ENCODE measurements at places on chromosomes 7 and 10.
A peak's percentile ranks its signal among the peaks of the same experiment; 100 is the strongest.

DNA sequence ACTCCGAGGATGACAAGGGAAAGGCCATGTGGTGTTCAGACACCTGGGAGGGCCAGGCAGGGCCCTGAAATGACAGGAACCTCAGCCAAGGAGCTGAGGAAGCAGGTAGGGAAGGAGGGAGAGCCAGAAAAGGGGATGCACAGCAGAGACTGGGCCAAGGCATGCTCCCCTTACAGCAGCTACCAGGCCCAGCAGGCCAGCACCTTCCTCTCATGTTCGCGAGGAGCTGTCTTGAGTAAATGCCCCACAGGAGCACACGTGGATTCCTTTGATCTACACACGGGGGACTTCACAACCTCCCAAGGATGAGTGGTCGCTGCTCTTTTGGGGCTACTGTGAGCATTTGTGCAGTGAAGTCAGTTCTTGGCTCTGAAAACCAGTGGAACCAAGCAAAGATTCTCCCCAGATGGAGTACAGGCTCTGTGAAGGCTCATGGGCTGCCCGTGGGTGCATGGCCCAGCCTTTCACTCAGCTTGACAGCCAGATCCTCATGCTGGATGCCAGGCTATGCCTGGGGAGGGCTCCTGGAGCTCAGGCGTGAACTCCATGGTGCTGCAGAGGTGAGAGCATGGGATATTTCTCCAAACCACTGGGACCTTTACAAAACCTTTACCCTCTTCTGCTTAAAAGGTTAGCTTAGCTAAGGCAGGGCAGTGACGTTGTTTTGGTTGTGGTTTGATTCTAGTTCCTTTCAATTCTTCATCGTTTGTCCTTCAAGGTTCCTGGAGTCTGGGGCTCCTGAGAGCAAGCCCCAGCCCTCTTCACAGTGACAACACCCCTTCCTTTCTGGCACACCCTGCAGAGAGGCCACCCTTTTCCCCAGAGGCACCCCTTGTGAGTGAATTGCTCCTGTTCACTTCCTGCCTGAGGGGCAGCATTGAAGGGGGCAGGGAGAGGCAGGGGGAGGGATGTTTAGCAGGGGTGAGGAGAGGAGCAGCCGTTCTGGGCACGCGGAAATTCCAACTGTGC is 74.2 kb upstream of the ZPBP start:
- DNase-seq: no peak

DNA sequence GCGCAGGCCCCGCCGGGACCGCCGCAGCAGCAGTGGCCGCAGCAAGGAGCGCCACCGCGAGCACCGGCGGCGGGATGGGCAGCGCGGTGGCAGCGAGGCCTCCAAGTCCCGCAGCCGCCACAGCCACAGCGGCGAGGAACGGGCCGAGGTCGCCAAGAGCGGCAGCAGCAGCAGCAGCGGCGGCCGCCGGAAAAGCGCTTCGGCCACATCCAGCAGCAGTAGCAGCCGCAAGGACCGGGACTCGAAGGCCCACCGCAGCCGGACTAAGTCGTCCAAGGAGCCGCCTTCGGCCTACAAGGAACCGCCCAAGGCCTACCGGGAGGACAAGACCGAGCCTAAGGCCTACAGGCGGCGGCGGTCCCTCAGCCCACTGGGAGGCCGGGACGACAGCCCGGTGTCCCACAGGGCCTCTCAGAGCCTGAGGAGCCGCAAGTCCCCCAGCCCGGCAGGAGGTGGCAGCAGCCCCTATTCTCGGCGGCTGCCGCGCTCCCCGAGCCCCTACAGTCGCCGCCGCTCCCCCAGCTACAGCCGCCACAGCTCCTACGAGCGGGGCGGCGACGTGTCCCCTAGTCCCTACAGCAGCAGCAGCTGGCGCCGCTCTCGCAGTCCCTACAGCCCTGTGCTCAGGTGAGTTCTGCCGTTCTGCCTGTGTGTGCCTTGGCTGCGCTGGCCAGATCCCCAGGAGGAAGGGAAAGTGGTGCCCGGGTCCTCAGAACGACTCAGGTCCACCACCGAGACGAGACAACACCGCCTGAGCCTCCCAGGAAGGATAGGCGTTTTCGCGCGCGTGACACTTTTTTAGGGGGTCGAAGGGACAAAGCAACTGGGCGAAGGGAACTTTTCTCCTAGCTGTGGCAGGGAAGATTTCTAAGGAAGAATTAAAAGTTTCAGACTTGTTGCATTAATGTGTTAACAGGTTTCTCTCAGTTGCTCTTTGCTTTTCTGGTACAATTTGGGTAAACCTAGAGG is 1.5 kb downstream of the CDK13 start:
- DNase-seq: peak; percentile 74

DNA sequence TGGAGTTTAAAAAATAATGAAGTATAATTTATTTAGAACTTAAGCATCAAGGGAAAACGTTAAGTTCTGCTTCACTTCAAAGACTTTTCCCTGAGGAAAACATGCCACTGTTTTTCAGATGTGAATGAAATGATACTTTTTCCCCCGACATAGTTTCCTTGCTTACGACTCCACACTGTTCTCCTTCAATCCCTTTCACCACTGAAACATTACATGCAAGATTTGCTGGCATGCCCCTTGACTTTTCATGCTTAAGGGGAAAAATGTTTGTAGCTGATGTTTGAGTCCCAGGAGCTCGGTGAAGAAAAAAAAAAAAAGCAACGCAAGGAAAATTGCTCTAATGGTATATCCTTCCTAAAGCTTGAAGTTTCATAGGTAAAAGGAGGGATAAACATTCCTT is 10.0 kb downstream of the GLI3 start:
- no peak for DNase-seq

GRCh38 chr10:60237977-60238758 is 151.5 kb downstream of the ANK3 start:
- DNase-seq: peak; percentile 29

DNA sequence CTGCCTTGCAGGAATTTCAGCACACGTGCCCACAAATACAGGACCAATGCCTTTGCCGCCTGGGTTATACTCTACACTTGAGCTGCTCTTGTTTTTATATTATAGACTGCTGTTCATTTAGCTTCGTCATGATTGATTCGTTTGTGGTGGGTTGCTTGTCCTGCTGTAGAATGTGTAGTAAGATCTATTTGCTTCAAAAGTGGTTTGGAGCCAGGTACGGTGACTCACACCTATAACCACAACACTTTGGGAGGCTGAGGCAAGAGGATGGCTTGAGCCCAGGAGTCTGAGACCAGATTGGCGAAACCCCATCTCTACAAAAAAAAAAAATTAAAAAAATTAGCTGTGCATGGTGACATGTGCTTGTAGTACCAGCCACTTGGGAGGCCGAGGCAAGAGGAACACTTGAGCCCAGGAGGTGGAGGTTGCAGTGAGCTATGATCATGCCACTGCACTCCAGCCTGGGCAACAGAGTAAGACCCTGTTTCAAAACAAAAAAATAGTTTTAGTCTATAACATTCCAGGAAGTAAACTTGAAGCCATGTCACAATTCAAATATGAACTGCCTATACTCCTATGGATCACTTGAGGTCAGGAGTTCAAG is 9.0 kb upstream of the RHBDD2 start:
- DNase-seq: no peak

GRCh38 chr7:99504281-99504602 is 220 bp upstream of the ZKSCAN5 start:
- no peak for DNase-seq

- DNase-seq: no peak
Observed at GRCh38 chr7:134155206-134155605, 28.1 kb downstream of the LRGUK start.

- DNase-seq: peak; percentile 54
Observed at GRCh38 chr7:47379629-47380324, 202.1 kb downstream of the TNS3 start.

DNA sequence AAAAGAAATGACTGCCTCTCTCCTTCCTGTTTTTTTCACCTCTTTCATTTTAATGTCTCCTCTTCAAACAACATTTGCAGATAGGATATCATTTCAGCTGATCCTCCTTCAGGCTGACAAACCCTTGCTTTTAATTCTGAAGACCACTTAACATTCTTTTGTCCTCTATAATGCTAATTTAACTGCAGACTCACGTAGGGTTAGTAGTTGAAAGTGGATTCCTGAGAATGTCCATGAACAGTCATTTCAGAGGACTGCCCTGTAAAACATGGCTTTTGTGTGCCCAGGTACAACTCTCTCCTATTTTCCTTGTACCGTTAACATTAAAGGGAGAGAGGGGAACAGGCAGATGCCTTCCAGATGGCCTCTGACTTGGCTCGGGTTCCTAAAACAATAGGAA is 524.4 kb downstream of the SDK1 start:
- DNase-seq: no peak

GRCh38 chr7:45570797-45571196 is 3.4 kb upstream of the ADCY1 start:
- DNase-seq: no peak

DNA sequence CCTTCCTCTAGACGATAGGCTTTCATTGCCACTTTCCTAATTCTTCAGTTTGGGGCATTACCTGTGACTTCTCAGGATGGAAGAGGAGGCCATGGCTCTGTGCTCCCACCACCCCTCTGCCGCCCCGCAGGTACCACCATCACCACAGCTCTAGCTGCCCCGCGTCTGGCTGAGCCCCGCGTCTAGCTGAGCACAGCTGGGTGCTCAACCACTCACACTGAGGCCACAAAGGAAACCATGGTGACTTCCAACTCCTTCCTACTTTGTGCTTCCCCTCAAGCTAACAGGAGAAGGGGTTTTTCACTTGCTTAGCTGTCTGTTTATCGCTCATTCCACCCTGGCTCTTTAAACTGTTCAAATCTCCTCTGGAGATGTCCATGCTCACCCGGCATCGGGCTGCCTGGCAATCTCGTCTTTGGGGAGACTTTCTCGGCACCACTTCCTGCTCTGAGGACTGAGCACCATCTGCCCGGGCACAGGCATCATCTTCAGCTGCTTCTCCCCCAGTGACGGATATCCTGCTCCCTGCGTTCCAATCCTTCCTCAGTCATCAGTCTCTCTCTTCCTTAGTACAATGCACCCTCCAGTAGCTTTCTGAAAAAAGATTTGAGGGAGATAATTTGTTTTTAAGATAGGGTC is 59.4 kb downstream of the MAD1L1 start:
- no peak for DNase-seq

DNA sequence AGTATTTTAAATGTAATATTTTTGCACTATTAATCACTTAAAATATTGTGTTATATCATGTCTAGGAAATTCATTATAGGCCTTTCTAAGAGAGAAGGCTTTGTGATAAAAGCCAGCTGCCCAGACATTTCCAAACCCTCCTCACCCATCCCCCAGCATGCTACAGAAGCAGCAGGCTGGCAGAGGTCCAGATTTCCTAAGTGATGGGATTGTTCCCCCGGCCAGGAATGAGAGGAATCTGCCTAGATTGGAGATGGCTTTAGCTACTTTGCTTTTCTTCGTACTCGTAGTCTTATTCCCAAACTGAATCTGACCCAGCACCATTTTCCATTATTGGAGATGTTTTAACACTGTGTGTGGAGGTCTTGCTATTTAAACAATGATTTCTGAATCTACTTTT is 29.4 kb downstream of the CDK14 start:
- DNase-seq: peak; percentile 12

DNA sequence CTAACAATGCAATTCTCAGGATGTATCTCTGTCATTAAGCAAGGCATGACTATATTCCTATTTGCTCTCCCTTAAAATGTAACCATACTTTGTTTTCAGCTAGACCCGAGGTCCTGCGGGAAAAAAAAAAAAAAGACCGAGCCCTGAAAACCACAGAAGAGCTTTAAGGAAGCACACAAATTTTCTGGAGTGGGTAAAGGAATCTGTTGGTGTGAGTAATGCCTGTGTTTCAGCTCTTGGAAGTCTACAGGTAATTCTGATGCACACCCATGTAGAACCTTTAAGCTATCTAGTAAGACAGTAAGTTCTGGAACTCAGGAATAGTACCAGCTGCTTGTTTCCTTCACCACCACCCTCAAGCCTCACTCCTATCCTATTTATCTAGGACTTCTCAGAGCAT is 351.1 kb downstream of the PARD3 start:
- no peak for DNase-seq

DNA sequence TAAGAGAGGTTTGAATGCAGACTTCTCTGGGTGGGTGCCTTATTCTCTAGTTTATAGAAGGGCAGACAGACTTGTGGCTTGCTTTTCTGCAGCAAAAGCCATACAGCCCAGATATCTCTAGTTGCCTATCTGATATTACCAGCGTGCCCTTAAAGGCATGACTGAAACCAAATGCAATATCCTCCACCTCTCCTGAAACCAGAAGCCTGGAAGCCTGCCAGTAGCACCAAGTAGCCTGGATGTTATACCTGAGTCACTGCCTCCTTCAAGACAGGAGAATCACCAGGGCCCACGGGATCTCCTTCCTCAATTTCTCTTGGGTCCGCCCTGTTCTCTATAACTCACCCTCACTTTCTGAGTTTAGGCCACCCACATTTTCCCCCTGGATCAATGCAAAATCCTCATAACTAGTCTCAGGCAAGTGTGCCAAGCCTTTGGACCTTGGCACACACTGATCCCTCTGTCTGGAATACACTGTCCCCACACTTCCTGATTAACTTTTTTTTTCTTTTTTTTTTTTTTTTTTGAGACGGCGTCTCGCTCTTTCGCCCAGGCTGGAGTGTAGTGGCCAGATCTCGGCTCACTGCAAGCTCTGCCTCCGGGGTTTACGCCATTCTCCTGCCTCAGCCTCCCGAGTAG is 638.4 kb downstream of the GALNT17 start:
- DNase-seq: no peak

DNA sequence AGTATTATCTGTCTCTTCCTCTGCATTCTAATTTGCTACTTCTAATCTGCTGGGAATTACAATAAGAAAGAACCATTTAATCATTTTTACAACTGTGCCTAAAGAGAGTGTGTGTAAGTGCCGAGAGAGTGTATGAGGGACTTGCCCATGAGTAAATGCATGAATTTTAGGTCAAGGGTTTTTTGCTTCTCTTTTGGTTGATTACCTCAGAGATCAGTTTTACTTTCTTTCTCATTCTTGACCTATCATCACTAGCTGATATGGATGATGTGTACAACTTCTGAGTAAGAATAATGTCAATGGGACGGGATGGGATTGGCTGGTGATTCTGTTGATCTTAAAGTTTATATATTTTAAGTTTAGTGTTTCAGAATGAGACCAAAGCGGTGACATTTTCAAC is 47.8 kb downstream of the IKZF1 start:
- DNase-seq: no peak

GRCh38 chr7:114648680-114649079 is 234.1 kb downstream of the FOXP2 start:
- no peak for DNase-seq

DNA sequence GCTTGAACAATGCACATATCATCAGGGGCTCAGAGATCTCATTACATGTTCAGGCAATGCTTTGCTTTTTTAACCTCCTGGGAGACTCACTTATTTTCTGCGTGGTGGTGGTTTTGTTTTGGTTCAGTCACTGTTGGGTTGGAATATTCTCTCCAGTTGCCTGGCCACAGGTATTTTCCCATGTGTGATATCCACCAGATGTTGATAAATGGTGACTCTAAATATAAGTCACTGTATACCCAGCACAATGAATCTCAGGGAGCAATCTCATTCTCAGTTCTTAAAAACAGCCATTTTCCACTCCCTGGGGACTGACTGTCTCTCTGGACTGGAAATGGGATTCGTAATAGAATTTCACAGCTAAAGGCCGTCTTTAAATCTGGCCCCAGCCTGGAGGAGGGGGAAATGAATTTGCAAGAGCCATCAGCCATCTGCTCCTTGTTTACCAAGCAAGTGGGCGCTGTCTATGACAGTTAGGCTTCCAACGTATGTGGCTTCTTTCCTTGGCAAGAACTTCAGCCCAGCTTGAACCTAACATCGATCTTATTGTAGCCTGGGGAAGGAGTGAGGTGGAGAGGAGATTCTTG is 1106.2 kb downstream of the NRG3 start:
- DNase-seq: peak; percentile 63

- DNase-seq: no peak
Observed at GRCh38 chr10:91864099-91864498, 45.2 kb downstream of the FGFBP3 start.

Data from Caki2 (cell line).